K562 (cell line): ENCODE measurements at places on chromosomes 1 and 21. TPM values are rescaled to one million over a fixed set of nuclear protein-coding genes. Genes with fewer than 3 reads are reported as not detected.

HSPB7 gene
- 0.09 TPM in 1 of 2 replicates, not detected in the other for total RNA-seq

BTG3 gene
- 27.3 and 29.5 TPM in 2 replicates for total RNA-seq

MR1 gene
- total RNA-seq, result 9.7 and 10.4 TPM in 2 replicates

PIGK gene
- 22.3 and 28.3 TPM in 2 replicates for total RNA-seq

ARF1 gene
- 472 and 483 TPM in 2 replicates for total RNA-seq

AGMAT gene
- total RNA-seq, result 0.07 TPM in 1 of 2 replicates, not detected in the other

OR6N1 gene
- total RNA-seq, result not detected in 2 replicates

S100A11 gene
- 159 and 182 TPM in 2 replicates for total RNA-seq

OR2L8 gene
- total RNA-seq, result not detected in 2 replicates

OR2T11 gene
- not detected in 2 replicates for total RNA-seq

DNA sequence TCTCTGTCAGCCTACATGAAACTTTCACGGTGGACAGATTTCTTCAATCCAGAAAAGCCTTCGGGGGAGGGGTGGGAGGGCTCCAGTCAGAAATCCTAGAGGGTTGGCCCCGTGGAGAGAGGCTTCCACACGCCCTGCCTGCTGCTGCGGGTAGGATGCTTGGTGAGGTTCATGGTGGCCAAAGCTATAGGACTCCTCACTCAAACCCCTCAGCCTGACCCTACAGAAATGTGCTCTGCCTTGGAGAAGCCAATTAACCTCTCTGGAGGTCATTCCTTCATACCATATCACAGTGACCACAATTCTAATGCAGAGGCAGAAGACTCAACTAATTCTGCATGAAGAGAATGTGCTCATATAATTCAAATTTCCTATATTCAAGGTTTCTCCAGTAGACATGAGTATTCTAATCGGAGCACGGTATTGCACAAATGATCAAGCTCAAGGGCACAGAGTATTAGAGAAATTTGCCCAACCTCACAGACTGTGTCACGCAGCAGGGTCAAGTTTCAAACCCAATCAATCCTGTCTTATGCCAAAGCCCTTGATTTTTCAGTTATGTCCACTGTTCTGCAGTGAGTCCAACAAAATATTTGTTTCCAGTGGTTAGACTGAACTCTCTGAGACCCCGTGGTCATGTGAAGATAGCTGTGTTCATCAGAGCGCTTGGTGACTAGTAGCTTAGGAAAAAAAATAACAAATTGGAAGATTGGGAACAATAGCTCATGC is 104.8 kb downstream of the TOMM20 start:
- DNase-seq, result no peak
- no peak overlapping the region for H3K27ac ChIP-seq
- no peaks in the 10 kb centered on the region for H3K36me3 ChIP-seq
- H3K27me3 ChIP-seq, result no peaks in the 10 kb centered on the region
- H3K4me3 ChIP-seq, result no peak overlapping the region

DNA sequence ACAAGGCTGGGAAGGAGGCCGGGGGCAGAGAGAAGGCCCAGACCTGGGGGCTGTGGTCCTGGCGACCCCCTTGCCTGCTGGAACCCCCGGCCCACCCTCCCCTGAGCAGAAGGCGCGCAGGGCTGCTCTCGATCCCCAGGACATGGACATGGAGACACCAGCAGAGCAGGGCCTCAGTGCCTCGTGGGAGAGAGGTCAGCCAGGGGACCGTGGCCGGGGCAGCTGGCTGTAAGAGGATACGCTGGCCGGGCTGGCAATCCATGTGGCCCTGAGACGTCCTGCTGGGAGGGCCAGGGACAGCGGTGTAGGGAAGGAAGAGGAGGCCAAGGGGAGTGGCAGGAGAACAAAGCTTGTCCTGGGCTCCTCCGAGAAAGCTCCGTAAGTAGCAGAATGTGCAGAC is 132.2 kb downstream of the CASZ1 start:
- H3K27ac ChIP-seq, result no peak overlapping the region
- no peak overlapping the region for H3K4me3 ChIP-seq
- H3K36me3 ChIP-seq, result no peaks in the 10 kb centered on the region
- peaks cover 44% of the 10 kb centered on the region for H3K27me3 ChIP-seq
- no peaks in the 10 kb centered on the region for H3K4me1 ChIP-seq

GRCh38 chr1:159184201-159184600 is 12.8 kb downstream of the CADM3 start:
- H3K27ac ChIP-seq, result no peak overlapping the region
- H3K4me1 ChIP-seq, result no peaks in the 10 kb centered on the region
- DNase-seq, result no peak
- no peak overlapping the region for H3K4me3 ChIP-seq
- H3K36me3 ChIP-seq, result no peaks in the 10 kb centered on the region
- peaks cover 7% of the 10 kb centered on the region; the same call in 2 of the 3 replicates for H3K27me3 ChIP-seq

DNA sequence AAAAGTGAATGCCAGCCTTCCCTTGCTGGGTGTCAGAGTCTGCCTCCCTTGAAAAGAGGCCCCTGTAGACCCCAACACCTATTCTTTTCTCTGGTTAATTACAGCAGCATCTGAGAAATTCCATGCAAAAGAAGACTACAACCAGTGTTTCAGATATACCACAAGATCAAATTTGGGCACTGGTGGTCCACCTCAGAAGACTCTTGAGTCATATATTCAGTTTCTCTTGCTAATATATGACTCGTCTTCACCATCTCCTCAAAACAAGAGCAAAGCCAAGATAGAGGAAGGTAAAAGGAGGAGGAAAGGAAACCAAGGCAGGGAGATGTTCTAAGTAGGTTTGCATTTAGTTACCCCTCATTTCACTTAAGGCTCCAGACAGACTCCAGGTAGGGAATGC is 259.9 kb downstream of the ZNF648 start:
- peaks cover 5% of the 10 kb centered on the region; the same call in 1 of the 2 replicates for H3K4me1 ChIP-seq
- H3K4me3 ChIP-seq, result no peak overlapping the region
- no peak for DNase-seq
- H3K36me3 ChIP-seq, result no peaks in the 10 kb centered on the region
- no peak overlapping the region for H3K27ac ChIP-seq

DNA sequence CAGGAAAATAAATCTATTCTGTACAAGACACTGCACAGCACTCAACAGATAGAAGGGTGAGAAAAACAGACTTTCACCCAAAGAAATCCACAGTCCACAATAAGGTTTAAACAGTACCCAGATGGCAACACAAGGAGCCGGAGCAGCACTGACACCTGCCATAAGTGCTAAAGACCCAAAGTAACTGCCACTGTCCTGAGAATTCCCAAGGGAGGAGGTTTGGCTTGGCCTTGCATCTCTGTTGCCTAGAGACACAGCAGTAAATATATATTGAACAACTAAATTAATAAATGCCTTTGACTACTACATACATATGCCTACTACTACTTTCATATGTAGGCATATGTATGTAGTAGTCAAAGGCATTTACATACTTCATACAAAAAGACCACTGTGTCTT is 68.0 kb downstream of the VAV3 start:
- H3K27ac ChIP-seq, result no peak overlapping the region
- no peak overlapping the region for H3K4me3 ChIP-seq
- H3K4me1 ChIP-seq, result no peaks in the 10 kb centered on the region
- DNase-seq, result no peak
- no peaks in the 10 kb centered on the region for H3K27me3 ChIP-seq

DNA sequence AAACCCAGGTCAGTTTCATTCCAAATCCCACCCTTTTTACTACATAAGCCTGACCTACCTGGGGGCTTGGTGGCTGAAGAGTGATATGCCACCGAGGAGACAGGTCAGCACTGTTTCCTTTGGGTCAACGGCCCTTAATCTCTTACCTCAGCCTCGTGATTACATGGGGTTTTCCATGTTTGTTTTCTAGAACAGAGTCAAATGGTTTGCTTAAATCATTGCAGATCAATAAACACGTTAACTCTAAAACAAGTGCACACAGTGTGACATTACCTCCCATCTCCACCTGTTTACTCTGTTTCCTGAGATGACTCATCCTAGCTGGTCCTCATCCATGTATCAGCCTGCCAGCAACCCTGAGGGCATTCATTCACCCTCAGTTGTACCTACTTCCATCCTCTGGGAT is 40.8 kb upstream of the TP53BP2 start:
- H3K36me3 ChIP-seq, result 0 out of 3 replicates have a peak, but pooled peaks cover 2% of the 10 kb centered on the region
- DNase-seq, result no peak

DNA sequence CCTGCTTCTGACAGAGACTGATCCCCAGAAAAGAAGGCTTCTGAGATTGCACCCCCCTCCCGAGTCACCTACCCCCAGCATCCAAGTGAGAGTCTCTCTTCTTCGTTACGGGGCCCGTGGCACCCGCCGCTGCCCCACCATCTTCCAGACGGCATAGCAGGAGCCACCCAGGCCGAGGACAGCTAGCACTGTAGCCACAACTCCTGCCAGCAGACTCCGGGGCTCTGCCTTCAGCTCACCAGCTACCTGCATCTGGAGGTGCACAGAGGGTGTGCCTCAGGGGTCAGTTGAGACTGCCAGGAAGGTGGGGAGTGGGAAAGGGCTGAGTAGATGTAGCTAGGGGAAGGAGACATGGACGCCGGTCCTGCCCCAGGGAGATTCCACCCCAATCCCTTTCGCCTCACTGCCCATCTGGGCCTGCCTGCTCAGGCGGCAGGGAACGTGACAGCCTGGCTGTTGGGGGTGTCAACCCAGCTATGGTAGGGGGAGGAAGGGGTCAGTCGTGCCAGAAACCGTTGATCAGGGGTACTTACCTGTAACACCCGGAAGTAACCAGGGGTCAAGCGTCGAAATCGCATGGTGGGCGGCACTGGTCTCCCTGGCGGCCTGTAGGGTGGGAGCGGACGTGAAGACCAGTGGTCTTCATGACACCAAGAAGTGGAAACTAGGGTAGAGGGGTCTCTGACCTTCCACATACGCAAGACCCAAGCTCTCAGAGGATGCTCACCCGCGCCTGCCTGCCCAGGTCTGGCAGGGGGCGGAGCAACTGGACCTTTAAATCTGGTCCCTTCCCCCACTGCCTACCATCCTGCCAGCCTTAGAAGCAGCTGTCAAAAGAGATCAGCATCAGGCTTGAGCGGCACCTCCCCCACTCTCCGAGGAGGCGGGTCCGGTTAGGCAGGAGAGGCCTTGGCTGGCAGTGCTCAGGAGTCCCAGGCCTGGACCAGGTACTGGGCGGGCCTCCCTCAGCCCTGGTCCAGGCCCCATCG is at the start of gene ZNF593OS:
Gene ZNF593OS (minus strand): TSS at position 749 of the 989 bp plus-strand sequence. CDS start 171 bp downstream, at position 578.
- no peaks in the 10 kb centered on the region for H3K27me3 ChIP-seq
- peaks cover 18% of the 10 kb centered on the region for H3K4me1 ChIP-seq
- peaks cover 17% of the 10 kb centered on the region; the same call in 1 of the 3 replicates for H3K36me3 ChIP-seq
- H3K27ac ChIP-seq, result peak within 1 kb of the TSS; percentile 85
- peak; percentile 65 for DNase-seq
- peak within 1 kb of the TSS; percentile 89 for H3K4me3 ChIP-seq

DNA sequence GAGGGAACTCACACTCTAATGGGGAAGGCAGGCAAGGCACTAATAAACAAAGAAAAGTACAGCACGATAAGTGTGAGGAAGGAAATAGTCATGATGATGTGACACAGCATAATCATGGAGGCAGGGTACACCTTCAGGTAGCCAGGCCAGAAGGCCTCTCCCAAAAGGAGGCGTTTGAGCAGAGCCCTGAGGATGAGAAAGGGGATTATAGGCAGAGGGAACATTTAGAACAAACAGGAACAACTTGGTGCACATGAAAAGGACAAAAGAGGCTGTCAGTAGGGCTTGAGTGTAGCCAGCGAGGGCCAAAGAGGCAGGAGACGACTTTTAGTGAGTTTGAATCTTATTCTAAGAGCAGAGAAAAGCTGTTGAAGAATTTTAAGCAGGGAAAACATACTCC is 33.4 kb upstream of the CRNN start:
- H3K4me3 ChIP-seq, result no peak overlapping the region
- H3K4me1 ChIP-seq, result no peaks in the 10 kb centered on the region
- H3K36me3 ChIP-seq, result no peaks in the 10 kb centered on the region
- no peak overlapping the region for H3K27ac ChIP-seq
- no peak for DNase-seq
- no peaks in the 10 kb centered on the region for H3K27me3 ChIP-seq

GRCh38 chr21:25563361-25564116 is 43.7 kb downstream of the MRPL39 start:
- H3K36me3 ChIP-seq, result peaks cover 3% of the 10 kb centered on the region; the same call in 1 of the 3 replicates
- no peaks in the 10 kb centered on the region for H3K27me3 ChIP-seq
- no peaks in the 10 kb centered on the region for H3K4me1 ChIP-seq
- H3K4me3 ChIP-seq, result no peak overlapping the region
- H3K27ac ChIP-seq, result no peak overlapping the region

DNA sequence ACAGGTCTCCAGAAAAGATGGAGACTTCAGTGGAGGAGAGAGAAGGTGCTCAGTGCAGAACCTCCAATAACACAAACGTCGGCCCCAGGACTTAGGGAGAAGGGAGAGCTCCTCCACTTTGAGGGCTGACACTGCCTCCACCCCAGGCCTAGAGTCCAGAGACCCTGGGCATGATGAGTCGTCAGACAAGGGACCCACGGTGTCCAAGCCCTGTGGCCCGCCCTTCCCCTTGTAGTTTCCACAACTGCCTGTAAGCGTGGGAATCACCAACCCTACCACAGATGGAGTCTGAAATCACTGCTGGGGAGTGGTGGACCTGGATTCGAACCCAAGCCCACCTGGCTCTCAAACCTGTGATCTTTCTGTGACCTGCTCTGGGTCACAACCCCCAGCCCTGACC is 281.1 kb downstream of the NPHP4 start:
- H3K4me3 ChIP-seq, result no peak overlapping the region
- peaks cover 5% of the 10 kb centered on the region; the same call in 1 of the 2 replicates for H3K4me1 ChIP-seq
- H3K36me3 ChIP-seq, result no peaks in the 10 kb centered on the region
- no peak overlapping the region for H3K27ac ChIP-seq

- H3K4me3 ChIP-seq, result no peak overlapping the region
- H3K4me1 ChIP-seq, result no peaks in the 10 kb centered on the region
- DNase-seq, result no peak
- H3K27me3 ChIP-seq, result peaks cover 5% of the 10 kb centered on the region
- H3K36me3 ChIP-seq, result no peaks in the 10 kb centered on the region
- H3K27ac ChIP-seq, result no peak overlapping the region
Observed at GRCh38 chr1:8176279-8176678, 141.6 kb upstream of the SLC45A1 start.

DNA sequence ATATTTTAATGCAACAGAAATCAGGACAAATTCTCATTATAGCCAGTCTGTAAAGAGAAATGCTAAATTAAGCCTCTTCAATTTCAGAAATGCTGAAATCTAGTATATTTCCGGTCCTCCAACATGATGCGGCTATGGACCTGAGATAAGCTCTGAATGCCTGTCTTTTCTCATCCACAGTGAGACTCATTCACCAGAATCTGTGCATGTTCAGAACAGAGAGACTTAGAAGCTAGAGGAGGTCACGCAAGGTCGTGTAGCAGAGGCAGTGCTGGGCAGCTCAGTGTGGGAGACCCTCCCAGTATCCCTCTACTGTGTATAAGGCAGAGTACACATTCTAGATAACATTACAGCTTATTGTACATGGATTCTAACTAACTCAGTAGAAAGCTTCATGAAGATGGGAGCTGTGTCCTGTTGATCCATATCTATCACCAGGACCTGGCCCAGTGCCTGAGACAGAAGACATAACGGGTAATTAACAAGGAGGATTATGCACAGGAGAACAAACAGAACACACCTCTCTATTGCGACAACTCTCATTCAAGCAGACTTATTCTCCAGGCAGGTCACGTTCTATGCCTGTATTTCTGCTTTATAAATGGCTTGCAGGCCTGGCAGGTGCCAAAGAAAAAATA is 97.0 kb upstream of the COA6 start:
- no peak for DNase-seq
- peaks cover 30% of the 10 kb centered on the region for H3K27me3 ChIP-seq
- no peaks in the 10 kb centered on the region for H3K36me3 ChIP-seq
- no peak overlapping the region for H3K27ac ChIP-seq
- no peak overlapping the region for H3K4me3 ChIP-seq

GRCh38 chr1:48823168-48823567 is 46.5 kb upstream of the BEND5 start:
- no peak for DNase-seq
- no peaks in the 10 kb centered on the region for H3K27me3 ChIP-seq
- no peak overlapping the region for H3K4me3 ChIP-seq
- H3K4me1 ChIP-seq, result no peaks in the 10 kb centered on the region
- no peaks in the 10 kb centered on the region for H3K36me3 ChIP-seq
- H3K27ac ChIP-seq, result no peak overlapping the region
